ENCODE measurements at places on chromosomes 12 and 14. TPM values are rescaled to one million over a fixed set of nuclear protein-coding genes. Genes with fewer than 3 reads are reported as not detected.

GRCh38 chr14:76576047-76576741 is 185.1 kb upstream of the VASH1 start:
- peak overlapping the region; percentile 33 for H3K27ac ChIP-seq
- DNase-seq: no peak
- H3K4me3 ChIP-seq: no peak overlapping the region
- no peaks in the 10 kb centered on the region for H3K27me3 ChIP-seq
- no peaks in the 10 kb centered on the region for H3K4me1 ChIP-seq

- H3K27me3 ChIP-seq: no peaks in the 10 kb centered on the region
- H3K4me3 ChIP-seq: no peak overlapping the region
- H3K27ac ChIP-seq: no peak overlapping the region
- DNase-seq: no peak
Observed at GRCh38 chr12:130224613-130225012, 62.3 kb downstream of the FZD10 start.

DNA sequence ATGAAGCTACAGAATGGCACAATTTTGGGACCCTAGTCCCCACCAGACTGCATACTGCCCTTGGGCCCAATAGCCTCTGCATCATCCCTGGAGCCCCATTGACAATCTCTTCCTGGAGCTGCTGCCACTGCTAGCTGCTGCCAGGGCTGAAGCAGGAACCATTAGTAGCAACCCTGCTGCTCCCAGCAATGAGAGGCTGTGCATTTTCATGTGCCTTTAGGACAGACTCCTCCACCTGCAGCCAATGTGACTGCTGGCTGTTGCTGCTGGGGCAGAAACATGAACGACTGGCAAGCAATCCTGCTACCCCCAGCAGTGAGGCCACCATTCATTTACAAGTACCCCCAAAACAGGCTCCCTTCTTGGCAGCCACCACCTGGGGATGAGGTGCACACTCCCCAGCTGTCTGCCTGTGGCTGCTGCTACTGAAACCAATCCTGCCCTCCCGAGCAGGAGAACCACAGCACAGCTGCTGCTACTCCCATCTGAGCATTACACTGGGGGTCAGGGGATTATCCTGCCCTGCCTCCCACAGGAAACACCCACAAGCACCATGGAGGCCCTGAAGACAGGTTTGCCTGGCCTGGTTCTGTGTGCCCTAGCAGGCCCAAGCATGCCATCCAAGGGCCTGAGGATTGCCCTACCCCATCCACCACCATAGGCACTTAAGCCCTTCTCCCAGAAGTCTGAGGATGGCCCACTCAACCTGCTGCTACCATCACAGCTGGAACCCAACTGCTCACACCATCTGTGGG is 181.0 kb downstream of the MYRFL start:
- no peaks in the 10 kb centered on the region for H3K27me3 ChIP-seq
- no peak overlapping the region for H3K4me3 ChIP-seq
- H3K36me3 ChIP-seq: no peaks in the 10 kb centered on the region
- H3K27ac ChIP-seq: no peak overlapping the region

GRCh38 chr12:93889516-93890212 is 212.5 kb downstream of the CRADD start:
- H3K4me3 ChIP-seq: no peak overlapping the region
- no peaks in the 10 kb centered on the region for H3K4me1 ChIP-seq
- no peaks in the 10 kb centered on the region for H3K27me3 ChIP-seq
- no peak for DNase-seq
- H3K27ac ChIP-seq: no peak overlapping the region
- H3K36me3 ChIP-seq: no peaks in the 10 kb centered on the region

- H3K4me1 ChIP-seq: no peaks in the 10 kb centered on the region
- no peak overlapping the region for H3K27ac ChIP-seq
- DNase-seq: no peak
Observed at GRCh38 chr14:104357689-104358527, 219.5 kb downstream of the KIF26A start.

YARS2 gene
- total RNA-seq: 4.6 TPM

- DNase-seq: no peak
- no peaks in the 10 kb centered on the region for H3K4me1 ChIP-seq
- peaks cover 60% of the 10 kb centered on the region for H3K36me3 ChIP-seq
- no peak overlapping the region for H3K27ac ChIP-seq
- no peaks in the 10 kb centered on the region for H3K27me3 ChIP-seq
Observed at GRCh38 chr12:109452489-109452888, 24.6 kb downstream of the KCTD10 start.

GRCh38 chr14:24630872-24631477 is 3.0 kb downstream of the GZMB start:
- H3K27ac ChIP-seq: no peak overlapping the region
- peaks cover 3% of the 10 kb centered on the region for H3K4me1 ChIP-seq
- peak; percentile 52 for DNase-seq

Data from pancreas (tissue), 10 donors.